G401 (cell line): ENCODE measurements at places on chromosomes 7 and 10.

GRCh38 chr10:115082506-115082905, 10.7 kb upstream of the ATRNL1 start:
- no peak for DNase-seq

DNA sequence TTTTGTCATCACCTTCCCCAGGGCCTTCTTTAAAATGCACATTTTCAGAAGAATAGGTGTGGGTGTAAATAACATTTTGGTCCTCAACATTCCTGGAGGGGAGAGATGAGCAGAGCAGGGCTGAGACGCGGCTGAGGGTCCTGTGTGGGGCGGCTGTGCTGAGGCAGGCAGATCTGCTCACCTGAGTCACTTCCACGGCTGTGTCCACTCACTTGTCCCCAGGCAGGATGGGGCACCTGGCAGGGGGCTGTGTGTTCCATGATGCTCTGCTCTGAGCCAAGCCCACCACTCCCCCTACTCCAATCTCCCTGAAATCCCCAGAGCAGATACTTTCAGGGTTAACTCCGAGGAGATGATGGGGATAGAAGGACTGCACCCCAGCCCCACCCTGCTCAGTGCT, 93.8 kb downstream of the GLRX3 start:
- no peak for DNase-seq

DNA sequence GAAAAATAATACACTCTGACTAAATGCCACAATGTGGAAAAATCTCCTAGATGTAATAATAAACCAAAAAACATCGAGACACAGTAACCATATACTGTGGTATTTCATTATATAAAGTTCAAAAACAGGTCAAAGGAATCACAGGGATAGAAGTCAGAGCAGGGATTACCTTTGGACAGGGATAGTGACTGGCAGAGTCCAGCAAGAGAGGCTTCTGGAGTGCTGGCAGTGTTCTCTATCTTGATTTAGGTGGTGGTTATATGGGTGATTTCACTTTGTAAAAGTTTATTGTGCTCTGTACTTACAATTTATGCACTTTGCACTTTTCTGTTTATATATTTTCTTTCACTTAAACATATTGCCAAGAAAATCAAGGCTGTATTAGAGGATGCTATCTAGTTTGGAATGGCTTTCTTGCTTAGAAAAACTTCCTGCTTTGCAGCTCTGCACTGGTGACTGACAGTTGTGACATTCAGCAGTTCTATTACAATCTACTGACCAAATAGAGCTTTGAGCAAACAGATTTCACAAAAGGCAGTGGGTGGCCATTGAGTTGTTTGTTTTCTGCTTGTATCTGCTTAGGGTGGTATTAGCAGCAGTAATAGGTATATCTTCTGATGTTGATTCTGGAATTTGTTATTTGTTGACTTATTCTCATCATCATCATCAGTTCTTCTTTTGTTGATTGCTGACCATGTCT, 263.6 kb upstream of the LRGUK start:
- no peak for DNase-seq

DNA sequence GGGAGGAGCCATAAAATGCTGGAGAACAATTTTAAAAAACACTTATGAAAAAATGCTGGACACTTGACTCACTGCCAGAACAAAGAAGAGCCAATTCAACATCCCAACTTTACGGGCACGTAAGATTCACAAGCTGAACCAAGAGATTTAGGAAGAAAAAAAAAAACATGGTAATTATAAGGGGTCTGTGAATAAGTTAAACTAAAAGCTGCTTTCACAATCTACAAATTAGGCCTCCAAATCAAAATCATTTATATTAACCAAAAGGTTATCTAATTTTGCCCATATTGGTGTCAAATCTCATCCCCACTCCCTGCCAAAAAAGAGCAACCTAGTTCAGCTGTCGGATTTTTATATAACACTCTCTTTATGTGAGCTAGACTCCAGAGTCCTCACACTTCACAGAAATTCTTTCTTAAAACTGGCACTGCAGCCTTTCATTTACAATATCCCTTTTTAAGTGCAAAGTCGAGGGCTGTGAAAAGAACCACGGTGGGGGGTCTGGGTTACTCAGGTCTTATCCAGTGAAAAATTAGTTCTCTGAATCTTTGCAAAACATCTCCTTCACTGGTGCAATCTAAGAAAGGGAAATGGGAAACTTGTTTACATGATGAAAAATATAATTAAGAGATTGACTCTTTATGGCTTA, 30.4 kb upstream of the DGKI start:
- no peak for DNase-seq

DNA sequence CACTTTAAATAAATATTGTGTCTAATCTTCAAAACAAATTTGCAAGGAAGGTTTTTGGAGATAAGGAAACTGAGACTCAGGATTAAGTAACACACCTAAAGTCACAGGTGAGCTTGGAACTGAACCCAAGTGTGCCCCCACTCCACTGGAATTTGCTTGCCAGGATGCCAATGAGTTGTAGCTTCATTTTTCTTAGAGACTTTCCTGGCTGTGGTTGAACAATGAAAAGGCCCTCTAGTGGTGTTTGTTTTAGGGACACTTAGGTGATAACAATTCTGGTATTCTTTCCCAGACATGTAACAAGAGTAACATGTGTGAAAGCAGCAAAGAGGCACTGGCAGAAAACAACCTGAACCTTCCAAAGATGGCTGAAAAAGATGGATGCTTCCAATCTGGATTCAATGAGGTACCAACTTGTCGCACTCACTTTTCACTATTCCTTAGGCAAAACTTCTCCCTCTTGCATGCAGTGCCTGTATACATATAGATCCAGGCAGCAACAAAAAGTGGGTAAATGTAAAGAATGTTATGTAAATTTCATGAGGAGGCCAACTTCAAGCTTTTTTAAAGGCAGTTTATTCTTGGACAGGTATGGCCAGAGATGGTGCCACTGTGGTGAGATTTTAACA, 1.5 kb downstream of the IL6 start:
- peak; percentile 7 for DNase-seq

- DNase-seq = no peak
These were observed 26.0 kb upstream of the JMJD1C start for GRCh38 chr10:63491588-63492316.

- DNase-seq = no peak
These were observed 10.9 kb upstream of the ZFAND2A start for GRCh38 chr7:1170741-1171501.

DNA sequence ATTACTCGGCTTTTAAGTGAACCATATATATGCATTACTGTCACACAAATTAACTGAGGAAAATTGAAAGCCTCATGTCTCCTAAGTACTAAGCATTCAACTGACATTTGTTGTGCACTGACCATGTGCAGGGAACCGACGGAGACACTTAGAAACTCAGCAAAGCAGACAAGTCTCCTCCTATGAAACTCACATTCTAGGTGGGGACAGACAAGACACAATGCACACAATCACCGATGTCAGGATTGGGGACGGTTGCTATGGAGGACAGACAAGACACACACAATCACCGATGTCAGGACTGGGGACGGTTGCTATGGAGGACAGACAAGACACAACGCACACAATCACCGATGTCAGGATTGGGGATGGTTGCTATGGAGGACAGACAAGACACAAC, 134.0 kb downstream of the PTPRN2 start:
- no peak for DNase-seq

GRCh38 chr10:30630571-30630970, 1.0 kb upstream of the LYZL2 start:
- DNase-seq = no peak

GRCh38 chr7:134632937-134633540, 13.6 kb upstream of the BPGM start:
- DNase-seq = peak; percentile 38

- DNase-seq = no peak
These were observed 13.9 kb downstream of the FAM133B start for GRCh38 chr7:92576296-92576695.

DNA sequence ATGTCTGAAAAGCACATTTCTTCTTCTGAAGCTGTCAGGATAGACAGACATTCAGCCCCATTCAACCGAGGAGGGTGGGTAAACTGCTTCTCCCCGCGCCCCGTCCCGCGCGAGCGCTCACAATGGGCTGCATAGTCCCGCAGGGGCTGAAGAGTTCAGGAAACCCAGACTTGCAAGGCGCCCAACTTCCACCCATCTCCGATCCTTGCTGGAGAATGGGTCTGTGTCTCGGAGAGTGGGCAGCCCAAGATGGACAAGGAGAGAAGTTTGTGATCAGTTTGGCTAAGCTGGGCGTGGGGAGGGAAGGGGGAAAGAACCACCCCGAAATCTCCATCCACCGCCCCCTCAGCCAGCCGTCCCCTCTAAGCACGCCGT, 686 bp downstream of the AASS start:
- DNase-seq = no peak

DNA sequence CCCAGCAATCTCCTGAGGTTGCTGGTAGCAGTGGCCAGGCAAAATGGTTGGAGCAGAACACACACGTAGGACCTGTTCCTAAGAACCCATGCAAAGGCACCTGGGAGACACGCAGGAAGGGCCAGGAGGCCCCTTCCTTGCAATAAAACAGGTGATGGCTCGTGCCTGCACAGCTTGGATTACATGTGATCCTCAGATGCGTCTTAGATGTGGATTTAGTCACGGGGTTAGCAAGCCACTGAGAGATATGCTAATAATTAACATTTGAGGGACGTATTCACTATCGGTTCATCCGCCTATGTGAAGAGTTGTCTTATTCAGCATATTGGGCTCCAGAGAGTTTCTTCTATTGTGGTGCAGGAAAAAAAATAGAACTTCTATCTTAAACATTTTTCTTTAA, 4.6 kb upstream of the RHEB start:
- DNase-seq = no peak

DNA sequence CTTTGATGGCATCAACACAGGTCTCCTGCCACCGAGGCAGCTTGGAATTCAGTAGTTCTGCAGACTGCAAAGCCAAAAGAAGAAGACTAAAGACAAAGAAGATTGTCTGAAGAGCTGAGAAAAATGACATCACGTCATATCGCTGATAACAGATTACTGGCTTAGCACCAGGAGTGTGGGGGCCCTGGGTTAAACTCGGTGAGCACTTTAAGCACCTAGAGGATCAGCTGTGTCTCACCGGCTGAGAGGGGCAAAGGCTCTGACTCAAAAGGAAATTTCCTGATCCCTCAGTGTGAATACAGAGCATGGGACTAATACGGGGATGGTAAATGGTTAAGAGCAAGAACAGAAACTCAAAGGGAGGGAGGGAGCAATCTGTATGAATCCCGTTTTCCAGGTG, 30.7 kb downstream of the BRI3 start:
- DNase-seq = no peak

GRCh38 chr10:35387768-35388167, 51.5 kb downstream of the CCNY start:
- no peak for DNase-seq

DNA sequence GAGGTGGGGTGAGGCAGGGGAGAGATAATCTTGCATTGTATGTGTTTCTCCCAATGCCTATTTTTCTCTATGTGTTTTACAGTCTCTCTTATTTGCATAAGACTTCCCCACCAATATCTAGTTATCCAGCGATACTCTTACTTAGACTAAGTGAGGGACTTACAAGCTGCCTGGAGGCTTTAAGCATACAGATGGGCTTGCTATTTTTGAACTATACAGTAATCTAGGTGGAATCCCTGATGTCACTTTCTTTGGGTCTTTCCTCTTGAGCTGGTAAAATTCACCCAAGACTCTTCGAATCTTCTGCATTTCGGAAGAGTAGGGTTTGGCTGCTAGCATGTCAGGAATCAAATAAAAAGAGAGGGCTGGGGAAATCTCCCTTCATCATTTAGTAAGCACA, 76.6 kb downstream of the NDUFB2 start:
- DNase-seq = no peak

GRCh38 chr10:103793429-103793828, 61.9 kb downstream of the SH3PXD2A start:
- no peak for DNase-seq

DNA sequence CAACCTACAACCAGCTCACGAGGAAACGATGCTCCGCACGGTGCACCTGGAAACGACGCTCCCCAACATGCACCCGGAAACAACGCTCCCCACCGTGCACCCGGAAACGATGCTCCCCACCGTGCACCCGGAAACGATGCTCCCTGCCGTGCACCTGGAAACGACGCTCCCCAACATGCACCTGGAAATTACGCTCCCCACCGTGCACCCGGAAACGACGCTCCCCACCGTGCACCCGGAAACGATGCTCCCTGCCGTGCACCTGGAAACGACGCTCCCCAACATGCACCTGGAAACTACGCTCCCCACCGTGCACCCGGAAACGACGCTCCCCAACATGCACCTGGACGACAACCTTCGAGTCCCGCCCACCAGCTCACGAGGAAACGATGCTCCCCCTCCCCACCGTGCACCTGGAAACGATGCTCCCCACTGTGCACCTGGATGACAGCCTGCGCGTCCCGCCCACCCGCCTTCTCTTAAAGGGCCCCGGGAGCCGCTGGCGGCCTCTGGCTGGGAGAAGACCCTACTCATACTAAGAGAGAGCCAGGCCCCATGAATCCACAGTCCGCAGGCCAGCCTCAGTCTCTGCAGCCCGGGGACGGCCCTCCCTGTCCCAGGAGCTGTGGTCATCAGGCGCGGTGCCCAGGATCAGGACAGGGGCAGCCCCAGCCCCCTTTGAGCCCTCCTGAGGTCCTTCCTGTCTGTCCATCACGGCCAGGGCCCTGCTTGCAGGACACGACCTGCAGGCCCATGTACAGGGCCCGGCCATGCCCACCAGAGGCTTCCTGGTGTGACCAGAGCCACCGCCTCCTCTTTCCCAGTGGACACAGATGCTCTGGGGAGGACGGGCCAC, 98.3 kb downstream of the PDGFA start:
- DNase-seq = no peak

- DNase-seq = no peak
These were observed 327.3 kb downstream of the HTR7 start for GRCh38 chr10:90530521-90530920.

DNA sequence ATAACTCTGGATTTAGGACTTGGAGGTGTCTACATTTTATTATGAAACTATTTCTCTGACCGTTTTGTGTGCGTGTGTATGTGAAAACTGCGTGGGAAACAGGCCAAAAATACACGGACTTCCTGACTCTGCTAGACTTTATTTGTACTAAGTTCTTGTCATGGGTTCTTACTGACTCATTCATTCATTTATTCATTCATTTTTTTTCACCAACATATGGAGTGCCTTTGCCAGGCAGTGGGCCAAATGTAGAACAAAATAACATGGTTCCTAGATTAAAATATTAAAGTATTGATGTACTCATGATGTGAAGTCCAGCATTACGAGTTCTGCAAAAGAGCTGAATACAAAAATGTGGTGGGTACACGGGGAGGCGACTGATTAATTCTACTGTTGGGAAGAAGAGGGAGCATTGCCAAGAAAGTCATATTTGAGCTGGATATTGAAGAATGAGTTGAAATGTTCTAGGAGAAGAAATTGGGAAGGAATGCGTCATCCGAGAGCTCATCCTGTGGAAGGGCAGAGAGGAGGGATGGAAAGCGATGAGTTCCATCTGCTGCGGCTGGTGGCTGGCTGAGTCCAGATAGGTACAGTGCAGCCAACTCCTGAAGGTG, 24.6 kb downstream of the CACNB2 start:
- peak; percentile 51 for DNase-seq

GRCh38 chr7:67453580-67454380, 457.1 kb downstream of the TYW1 start:
- no peak for DNase-seq

- DNase-seq = no peak
These were observed 25.1 kb downstream of the DDIT4 start for GRCh38 chr10:72298592-72299519.

GRCh38 chr7:6186577-6186976, 85.8 kb downstream of the CYTH3 start:
- DNase-seq = no peak

GRCh38 chr7:44678471-44679179, 70.0 kb upstream of the ZMIZ2 start:
- peak; percentile 69 for DNase-seq
